ENCODE measurements at places on chromosomes 6 and 20. TPM values are rescaled to one million over a fixed set of nuclear protein-coding genes. Genes with fewer than 3 reads are reported as not detected.

CDKN1A gene
- total RNA-seq, result 169 TPM

PHACTR3 gene
- 10.6 TPM for total RNA-seq

PLAGL1 gene
- 28.3 TPM for total RNA-seq

C6orf120 gene
- total RNA-seq, result 41.2 TPM

DNA sequence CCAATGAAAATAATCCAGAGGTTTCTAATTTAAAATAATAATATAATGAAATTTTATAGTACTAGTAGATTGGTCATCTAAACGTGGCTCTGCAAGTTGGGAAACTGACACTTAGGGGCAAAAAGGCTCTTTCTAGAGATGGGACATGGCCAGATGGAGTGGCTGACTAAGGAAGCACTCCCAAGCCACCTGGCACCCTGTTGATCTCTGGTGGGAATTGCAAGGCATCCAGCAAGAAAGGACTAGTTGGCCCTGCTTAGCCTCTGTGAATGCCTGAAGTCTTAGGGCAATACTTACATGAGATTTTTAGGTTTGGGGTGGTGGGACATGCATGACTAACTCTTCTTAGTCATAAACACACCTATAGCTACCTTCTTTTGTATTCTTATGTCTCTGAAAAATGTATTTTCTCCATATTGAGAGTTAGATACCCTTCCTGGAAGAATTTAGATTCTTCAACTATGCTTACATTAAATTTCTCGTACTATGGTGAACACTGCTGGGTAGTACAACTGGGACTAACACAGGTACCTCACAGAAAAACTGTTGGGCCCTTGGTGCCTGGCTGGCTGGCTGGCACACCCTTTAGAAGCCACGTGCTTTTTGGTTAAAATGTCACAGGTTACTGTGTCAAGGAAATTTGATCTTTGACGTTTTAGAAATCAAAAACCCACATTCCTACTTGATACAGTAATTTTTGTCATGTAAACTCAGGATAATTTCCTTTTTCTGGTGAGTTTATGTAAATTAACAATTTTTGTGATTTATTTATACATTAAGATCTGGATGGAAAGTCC, 25.0 kb upstream of the SH3BGRL2 start:
- DNase-seq, result no peak

- no peak for DNase-seq
Observed at GRCh38 chr6:24926192-24926591, 9.6 kb downstream of the RIPOR2 start.

- no peak for DNase-seq
Observed at GRCh38 chr20:46308258-46309157, at the start of gene CDH22. TSS of gene CDH22 (minus strand) at chr20:46308498. CDS start at chr20:46251294, 57,204 bp downstream.

GRCh38 chr6:107931894-107932293, 26.1 kb downstream of the SEC63 start:
- no peak for DNase-seq

DNA sequence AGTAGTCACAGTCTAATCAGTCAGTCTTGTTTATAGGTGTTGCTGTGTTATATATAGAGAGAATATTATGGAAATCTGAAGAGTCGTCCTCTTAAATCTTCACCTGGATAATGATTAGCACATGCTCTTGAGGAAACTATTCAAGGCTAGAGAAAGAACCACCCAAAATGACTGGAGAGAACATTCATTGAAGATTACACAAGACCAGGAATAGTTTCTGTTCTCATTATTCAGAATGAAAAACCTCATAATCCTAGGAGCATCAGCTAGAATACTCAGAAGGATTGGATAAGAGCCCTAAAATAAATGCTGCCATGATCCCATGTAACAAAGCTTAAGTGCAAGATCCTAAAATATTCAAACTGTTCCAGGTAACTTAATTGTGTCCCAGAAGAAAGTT, 278.2 kb upstream of the PREP start:
- no peak for DNase-seq

- DNase-seq, result no peak
Observed at GRCh38 chr20:32831982-32832381, 12.2 kb downstream of the MAPRE1 start.

DNA sequence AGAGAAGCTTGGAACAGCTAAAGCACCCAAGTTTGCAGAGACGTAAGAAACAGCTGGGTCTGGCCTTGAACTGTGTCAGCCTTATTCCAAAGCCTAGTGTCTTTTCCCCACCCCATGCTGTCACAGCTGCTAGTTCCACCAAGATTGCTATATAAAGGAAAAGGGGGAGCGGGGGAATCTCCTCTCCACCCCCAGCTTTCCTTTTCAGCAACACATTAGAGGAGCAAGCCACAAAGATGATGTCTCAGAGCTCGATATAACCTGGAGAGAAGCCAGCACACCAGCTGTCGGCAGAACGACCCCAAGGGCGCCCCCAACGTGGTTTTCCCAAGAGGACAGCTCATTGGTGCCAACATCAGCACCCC, 36.5 kb downstream of the ATP9A start:
- DNase-seq, result no peak
